Esophagus squamous epithelium (tissue), 5 donors: ENCODE measurements at places on chromosomes 12 and 14.

- no peak for DNase-seq
These were observed 14.1 kb downstream of the PLCZ1 start for GRCh38 chr12:18723752-18724151.

- DNase-seq = no peak
These were observed 1031.3 kb downstream of the FSCB start for GRCh38 chr14:43475757-43476156.

DNA sequence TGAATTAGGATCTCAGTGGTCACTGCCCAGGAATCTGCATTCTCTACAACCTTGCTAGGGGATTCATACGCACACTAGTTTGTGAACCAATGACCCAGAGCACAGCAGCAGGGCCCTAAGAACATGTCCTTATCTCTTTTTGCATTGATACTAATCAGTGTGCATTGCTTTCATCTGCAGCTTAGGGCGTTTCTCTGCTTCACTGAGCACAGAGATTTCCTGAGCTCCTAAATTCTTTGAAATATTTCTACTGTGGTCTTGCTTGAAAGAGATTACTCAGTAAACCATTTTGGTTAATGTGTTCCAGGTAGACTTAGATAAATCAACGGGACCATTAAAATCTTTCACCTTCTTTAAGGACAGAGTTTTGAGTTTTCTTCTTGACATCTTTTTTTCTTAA lies 351.3 kb upstream of the KITLG start:
- DNase-seq = no peak

DNA sequence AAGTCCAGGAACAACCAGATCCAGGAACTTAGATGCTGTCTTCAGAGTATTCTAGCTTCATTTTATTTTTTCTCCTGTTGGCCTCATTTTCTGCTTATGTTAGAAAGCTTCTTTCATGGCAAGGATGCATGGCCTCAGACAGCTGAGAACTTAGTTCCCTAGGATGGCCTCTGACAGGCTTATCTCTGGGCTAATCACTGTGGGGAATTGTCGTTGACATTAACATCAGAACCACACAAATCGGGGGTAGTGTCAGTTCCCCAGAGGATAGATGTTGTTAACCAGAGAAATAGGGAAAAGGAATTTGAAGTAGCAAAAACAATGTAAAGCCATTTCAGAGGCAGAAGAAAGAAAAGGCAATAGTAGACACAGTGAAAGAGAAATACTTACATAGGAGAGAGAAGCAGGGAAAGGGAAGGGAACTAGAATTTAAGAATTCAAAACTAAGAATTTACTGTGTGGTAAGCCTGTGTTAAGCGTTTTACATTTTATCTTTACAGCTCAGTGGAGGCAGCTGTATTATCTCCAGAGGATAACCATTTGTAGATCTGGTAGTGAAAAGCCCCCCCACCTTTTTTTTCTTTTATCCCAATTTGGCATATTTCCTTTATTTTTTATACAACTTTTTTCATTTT lies 21.8 kb downstream of the FUT8 start:
- no peak for DNase-seq
